ENCODE measurements at places on chromosomes 2 and 18.

DNA sequence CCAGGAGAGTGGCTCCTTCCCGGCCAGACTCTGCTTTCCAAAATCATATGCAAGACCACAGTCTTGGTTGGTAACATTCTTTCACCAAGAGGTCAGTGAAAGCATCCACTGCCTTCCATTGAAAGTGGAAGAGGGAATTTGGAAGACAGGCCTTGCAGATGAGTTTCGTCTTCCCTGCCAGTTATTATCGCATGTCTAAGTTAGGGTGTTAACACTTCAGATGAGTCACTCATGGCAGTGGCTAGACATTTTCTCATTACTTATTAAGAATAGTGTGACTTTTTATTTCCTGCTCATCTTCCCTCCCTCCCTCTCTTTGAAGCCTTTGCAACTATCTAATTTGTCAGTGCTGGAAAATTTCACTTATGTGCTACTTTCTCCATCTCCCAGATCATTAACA is 102.9 kb upstream of the EPB41L3 start:
- DNase-seq: no peak

DNA sequence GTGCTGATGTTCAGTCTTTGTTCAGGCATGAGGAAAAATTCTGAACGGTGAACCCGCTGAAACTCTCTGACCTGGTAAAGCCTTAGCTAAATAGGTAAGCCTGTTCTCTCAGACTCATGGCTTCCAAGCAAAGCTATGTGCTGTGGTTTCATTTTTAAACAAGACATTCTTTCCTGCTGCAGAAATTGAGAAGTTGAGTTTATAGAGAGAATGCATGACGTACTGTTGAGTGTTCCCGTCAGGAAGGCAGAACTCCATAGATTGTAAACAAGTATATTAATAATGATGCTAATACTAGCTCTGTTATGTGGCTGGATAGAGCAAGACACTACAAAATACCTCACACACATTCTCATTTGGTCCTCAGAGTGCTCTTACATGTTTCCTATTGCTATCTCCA is 424.0 kb upstream of the CRIM1 start:
- no peak for DNase-seq

GRCh38 chr2:72263043-72263775 is 115.5 kb upstream of the CYP26B1 start:
- no peak for DNase-seq

GRCh38 chr18:48837676-48838075 is 113.1 kb downstream of the SMAD7 start:
- DNase-seq: no peak

DNA sequence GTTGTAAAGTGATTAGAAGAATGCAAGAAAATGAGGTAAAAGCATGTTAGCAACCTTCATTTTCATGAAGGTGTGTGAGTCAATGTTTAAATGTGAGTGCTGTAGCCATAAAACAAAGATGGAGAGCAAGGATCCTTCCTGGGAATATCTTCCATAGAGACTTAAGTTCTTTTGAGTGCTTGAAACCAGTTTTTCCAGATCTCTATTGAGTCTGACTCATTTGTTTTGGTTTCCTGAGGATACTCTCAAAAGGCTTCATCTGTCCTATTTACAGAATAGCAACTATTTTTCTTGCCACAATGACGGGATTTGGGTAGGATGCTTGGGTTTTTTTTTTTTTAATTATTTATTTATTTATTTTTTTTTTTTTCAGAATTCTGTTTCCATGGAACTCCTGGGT is 45.9 kb upstream of the ASB1 start:
- DNase-seq: no peak

DNA sequence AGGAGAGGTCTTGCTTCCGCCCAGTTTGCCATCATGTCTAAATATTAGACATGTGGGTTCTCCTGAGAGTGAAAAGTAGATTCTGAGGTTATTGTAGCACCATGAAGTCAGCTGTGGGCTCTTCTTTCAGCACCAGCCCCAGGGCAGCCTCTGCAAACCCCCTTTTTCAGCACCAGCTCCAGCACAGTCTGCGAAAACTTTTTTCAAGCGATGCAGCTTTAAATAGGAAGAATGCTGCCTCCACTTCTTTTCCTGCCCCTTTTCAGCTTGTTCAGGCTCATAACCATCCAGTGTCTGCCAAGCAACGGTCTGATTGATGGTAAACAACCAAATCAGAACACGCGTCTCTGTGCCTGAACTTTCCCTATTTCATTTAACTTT is at the start of gene COL5A2:
COL5A2 (minus strand) TSS at position 192 of the 381 bp plus-strand sequence; CDS start at position 35, 157 bp downstream.
- no peak for DNase-seq

DNA sequence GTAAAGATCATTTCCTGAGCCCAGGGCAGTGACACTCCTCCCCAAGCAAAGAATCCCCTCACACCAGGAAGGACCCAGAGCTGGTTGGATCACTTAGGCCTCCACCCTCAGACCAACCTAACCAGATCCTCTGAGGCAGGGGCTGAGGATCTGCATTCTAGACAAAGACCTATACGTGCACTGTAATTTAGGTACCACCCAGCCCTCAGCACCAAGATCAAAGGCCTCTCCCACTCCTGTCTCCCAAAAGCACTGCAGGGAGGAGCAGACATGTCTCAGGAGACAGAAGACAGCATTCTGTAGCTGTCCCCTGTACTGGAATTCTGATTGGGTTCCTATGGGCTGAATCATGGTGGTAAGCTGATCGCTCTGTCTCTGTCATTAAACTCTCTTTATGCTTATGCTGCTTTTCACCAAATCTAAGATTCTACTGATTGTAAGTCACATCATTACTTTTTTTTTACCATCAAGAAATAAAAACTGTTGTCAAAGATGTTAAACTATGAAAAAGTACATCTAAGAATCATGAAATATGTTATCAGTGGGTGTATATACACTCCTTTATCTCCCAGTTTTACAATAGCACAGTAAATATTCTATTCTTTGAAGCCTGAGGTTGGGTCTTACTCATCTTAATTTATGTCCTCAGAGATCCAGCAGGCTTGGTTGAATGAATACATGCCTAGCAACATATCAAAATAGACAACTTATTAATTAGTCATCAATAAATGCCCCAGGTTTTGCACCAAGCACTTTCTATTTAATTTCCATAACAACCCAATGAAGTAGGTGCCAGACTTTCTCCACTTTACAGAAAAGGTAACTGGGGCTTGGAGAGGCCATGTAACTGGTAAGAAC is 28.3 kb downstream of the MCFD2 start:
- peak; percentile 8 for DNase-seq

DNA sequence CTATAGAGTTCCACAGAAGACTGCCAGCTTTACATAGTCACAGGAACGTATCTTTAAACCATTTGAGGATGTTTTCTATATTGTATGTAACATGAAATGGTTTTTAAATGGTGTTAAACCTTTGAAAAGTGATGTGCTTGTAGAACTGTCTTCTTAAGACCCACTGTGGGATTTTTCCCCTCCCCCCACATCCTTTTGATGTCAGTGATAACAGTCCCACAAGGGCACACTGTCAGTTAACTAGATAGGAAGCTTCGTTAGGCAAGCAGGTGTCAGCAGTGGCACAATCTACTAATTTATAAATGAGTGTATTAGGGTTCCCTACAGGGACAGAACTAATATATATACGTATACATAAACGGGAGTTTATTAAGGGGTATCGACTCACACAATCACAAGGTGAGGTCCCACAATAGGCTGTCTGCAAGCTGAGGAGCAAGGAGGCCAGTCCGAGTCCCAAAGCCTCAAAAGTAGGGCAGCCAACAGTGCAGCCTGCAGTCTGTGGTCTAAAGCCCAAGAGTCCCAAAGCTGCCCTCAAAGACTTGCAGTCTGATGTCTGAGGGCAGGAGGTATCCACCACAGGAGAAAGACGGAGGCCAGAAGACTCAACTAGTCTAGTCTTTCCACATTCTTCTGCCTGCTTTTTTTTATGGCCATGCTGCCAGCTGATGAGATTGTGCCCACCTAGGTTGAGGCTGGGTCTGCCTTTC is 23.8 kb upstream of the HNRNPLL start:
- DNase-seq: no peak

GRCh38 chr2:56448403-56449001 is 264.7 kb downstream of the CCDC85A start:
- no peak for DNase-seq

DNA sequence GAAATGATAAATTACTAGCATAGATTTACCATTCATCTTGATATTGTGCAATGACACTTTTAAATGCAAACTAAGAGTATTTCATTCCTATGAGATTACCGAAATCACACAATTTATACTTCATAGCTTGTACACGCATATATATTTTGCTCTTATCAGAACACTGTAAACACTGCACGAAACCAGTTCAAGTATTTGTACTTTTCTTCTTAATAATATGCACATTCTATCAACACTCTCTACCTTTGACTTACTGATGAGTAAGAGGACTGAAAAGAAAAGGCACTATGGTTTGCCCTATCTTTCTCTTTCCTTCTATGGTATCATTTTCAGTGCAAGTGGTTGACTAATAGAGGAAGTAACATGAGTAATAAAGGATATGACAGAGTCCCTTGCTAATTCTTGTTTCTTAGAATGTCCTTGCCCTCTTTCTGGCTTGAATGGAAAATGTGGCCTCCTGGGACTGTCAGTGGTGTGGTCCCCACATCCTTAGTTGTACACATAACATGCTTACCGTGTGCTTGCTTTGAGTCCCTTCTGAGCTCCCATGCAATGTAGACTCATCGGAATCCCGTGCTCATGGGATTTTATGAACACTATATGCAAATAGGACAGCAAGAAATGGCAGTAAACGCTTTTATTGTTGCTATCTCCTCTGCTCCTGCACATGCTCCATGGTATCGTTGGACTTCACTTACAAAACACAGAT is 363.5 kb upstream of the TNP1 start:
- no peak for DNase-seq

- DNase-seq: no peak
Observed at GRCh38 chr2:513981-514706, 163.1 kb downstream of the TMEM18 start.

DNA sequence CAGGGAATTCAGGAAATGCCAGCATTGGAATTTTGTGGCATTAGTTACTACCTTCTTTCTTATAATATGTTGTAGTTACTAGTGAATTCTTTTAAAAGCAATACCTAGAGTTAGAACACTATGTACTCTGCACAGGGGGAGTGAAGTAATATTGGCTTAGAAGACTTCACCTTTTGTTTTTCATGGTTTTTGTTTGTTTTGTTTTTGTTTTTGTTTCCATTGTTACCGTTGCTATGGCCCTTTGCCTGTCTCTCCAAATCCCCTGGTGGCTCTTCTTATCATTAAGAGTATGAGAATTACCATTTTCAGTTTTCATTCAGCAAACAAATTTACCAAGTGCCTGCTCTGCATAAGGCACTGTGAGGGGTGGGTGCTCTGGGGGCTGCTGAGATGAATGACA is 160.1 kb downstream of the HAUS1 start:
- DNase-seq: peak; percentile 37

DNA sequence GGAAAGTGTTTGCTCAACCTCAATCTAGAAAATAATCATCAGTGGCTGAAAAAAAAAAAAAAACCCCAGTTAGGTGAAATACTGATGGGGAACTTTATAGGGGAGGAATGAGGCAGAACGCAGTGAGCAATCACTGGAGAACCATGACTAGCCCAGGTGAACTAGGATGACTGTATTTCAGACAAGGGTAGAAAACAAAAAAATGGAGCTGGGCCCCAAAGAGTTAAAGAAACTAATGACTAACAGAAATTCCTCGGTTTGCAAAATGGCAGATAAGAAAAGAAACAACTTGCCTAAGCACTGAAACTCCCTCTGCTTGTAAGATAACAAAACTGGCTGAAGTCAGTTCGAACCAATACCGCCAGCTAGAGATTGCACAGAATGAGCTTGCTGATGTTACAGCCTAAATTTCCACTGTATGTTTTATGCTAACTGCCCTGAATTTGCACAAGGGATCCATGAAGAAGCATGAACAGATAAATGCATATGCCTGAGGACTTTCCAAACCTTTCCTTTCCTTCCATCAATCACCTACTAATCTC is 245.9 kb downstream of the METTL4 start:
- DNase-seq: no peak

DNA sequence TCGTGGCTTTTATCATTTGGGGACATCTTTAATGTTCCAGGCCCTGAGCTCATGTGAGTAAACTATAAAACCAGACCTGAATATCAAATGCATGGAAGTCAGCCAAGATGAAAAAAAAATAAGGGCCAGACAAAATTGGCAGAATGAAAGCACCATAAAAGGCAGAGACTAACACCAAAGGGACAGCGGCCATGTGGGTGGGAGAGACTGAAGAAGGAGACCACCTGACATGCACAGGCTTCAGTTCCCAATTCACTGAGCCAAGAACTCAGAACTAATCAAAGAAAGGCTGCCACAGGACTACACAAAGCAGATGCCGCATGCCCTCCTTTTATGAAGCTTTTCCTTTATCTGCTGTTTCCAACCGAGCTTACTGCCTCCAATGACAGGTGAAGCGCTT is 267.1 kb downstream of the RAD51AP2 start:
- DNase-seq: no peak

- DNase-seq: no peak
Observed at GRCh38 chr18:63905361-63905760, 2.4 kb upstream of the SERPINB10 start.

- DNase-seq: no peak
Observed at GRCh38 chr2:74070991-74071390, 76.7 kb downstream of the BOLA3 start.

DNA sequence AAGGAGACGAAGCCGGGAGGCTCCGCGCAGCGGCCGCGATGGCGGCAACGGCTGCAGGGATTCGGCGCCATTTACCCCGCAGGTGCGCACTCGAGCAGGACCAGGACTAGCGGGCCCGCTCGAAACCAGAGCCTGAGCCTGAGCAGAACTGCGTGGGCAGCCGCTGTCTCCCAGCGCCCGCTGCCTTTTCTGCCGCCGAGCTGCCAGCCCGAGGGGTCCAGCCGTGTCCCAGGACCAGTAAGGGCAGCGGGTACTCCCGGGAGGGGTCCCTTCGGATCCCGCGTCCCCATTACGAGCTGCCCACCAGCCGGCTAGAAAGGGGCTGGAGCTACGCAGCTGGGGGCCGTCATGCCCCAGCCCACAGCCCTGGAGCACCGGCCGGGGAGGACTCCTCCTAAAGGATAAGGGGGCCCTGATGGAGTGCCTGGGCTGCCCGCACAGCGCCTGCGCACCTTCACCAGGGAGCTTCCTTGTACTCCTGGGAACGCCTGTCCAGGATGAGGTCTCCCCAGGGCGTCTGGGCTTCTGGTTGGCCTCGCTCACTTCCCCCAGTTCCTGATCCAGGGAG is 9.9 kb downstream of the ALPP start:
- DNase-seq: peak; percentile 60

Data from H7 (cell line).